ENCODE measurements at places on chromosomes 6 and 20.

DNA sequence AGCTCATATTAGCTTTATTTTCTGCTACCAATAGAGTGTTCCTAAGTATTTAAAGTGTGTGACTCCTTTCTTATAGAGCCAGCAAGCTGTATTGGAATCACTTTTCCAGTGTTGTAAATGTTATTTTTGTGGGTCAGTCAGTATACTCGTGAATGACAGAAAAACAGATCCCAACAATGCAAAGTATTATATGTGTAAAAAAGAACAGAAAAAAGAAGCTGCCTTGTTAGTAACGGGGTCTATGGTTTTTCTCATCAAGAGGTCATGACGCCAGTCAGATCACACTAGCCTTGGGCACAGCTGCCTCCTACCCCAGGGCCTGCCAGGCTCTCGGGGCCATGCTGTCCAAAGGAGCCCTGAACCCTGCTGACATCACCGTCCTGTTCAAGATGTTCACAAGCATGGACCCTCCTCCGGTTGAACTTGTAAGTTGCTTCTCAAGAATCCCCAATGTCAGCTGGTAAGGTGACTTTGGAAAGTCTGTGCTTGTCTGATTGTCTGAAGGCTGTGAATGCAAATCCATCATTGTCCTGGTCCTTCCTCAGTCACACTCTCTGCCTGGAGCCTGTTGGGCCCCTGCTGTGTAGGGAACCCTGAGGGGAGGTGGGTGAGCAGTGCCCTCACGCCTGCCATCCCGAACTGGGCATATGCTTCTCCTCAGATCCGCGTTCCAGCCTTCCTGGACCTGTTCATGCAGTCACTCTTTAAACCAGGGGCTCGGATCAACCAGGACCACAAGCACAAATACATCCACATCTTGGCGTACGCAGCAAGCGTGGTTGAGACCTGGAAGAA is 9.8 kb downstream of the NELFCD start:
- DNase-seq: no peak

- DNase-seq: no peak
Observed at GRCh38 chr6:16884526-16884925, 123.3 kb upstream of the ATXN1 start.

- DNase-seq: no peak
Observed at GRCh38 chr6:138577151-138577915, 78.0 kb upstream of the NHSL1 start.

- DNase-seq: no peak
Observed at GRCh38 chr6:42380228-42380979, 71.3 kb downstream of the TRERF1 start.

GRCh38 chr20:50584687-50585086 is 74.5 kb downstream of the PTPN1 start:
- DNase-seq: no peak

GRCh38 chr6:21208081-21208795 is 385.3 kb upstream of the SOX4 start:
- no peak for DNase-seq

GRCh38 chr6:137723273-137724017 is 143.6 kb upstream of the TNFAIP3 start:
- DNase-seq: no peak

GRCh38 chr6:116444092-116444491 is 17.1 kb upstream of the CALHM6 start:
- DNase-seq: peak; percentile 51

GRCh38 chr20:963795-964194 is 38.3 kb downstream of the RSPO4 start:
- no peak for DNase-seq

DNA sequence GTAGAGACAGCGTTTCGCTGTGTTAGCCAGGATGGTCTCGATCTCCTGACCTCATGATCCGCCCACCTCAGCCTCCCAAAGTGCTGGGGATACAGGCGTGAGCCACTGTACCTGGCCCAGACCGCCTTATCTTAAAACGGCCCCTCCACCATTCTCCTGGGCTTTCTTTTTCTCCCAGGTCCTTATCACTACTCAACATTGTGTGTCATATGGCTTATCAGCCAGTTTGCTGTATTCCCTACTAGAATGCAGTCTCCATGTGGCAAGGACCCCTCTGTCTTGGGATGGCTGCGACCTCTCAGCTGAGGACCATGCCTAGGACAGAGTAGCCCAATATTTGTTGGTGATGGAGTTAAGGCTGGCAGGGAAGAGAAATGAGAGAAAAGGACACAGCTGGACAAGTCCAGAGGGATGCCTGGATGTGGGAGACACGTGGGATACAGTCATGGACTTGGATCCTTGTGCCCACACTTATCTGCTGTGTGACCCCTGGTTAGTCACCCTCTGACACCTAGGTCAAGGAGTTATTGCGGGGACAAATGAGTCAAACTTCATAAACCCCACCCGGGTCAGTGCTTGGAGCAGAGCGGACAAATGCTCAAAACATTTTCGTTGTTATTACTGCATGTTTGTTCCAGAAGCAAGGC is 24.0 kb downstream of the ADA start:
- no peak for DNase-seq

GRCh38 chr6:17179530-17180073 is 77.8 kb downstream of the STMND1 start:
- DNase-seq: peak; percentile 26

DNA sequence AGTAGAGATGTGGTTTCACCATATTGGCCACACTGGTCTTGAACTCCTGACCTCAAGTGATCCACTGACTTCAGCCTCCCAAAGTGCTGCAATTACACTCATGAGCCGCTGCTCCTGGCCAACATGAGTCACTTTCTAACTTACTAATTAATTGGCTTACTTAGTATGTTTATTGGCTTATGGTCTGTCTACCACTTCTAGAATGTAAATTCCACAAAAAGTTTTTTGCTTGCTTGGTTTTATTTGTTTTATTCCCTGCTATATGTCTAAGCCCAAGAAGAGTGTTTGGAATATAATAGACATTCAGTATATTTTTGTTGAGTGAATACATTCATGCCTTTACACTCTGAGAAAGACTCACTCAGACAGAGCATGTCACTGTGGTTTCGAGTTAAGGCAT is 86.0 kb downstream of the SAMD3 start:
- peak; percentile 75 for DNase-seq

DNA sequence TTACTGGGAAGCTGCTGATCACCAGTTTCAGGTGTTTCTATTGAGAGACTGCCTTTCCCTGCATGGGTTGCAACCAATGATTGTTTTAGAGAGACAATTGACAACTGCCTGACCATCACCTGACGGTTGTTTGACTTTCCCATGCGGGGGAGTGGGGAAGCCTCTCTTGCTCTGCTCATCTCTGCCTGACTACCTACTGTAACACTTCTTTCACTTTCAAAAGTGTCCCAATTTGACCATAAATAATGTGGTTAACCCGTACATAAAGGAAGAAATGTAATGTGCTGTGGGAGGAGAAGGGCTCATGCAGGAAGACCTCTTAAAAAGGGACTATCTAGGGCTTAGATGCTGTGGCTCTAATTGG is 122.1 kb upstream of the PHACTR1 start:
- no peak for DNase-seq

GRCh38 chr6:38498805-38499445 is 140.8 kb downstream of the BTBD9 start:
- no peak for DNase-seq

- peak; percentile 86 for DNase-seq
Observed at GRCh38 chr6:36985808-36986703, at the start of gene MTCH1. MTCH1 (minus strand) TSS chr6:36986196; CDS start chr6:36986173, 23 bp downstream.

DNA sequence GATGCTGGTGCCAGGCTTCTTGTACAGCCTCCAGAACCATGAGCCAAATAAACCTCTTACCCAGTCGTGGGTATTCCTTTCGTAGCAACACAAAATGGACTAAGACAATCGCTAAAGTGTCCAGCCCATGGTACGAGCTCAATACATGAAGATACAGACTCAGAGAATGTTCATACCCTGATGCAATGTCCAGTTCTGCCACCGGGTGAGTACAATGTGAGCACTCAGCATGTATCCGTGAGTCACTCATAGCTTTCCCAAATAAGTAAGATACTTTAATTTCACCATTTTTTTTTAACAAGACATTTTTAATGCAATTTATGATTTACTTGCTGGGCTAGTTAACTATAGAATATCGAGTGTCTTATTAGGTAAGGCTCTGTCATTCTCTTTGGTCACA is 26.7 kb upstream of the PDE10A start:
- peak; percentile 66 for DNase-seq

GRCh38 chr6:144477396-144477795 is 192.3 kb downstream of the UTRN start:
- peak; percentile 18 for DNase-seq

- peak; percentile 44 for DNase-seq
Observed at GRCh38 chr6:35240838-35241801, 18.4 kb upstream of the ZNF76 start.

Data from IMR-90 (cell line).